ENCODE measurements at places on chromosomes 12 and 14.

DNA sequence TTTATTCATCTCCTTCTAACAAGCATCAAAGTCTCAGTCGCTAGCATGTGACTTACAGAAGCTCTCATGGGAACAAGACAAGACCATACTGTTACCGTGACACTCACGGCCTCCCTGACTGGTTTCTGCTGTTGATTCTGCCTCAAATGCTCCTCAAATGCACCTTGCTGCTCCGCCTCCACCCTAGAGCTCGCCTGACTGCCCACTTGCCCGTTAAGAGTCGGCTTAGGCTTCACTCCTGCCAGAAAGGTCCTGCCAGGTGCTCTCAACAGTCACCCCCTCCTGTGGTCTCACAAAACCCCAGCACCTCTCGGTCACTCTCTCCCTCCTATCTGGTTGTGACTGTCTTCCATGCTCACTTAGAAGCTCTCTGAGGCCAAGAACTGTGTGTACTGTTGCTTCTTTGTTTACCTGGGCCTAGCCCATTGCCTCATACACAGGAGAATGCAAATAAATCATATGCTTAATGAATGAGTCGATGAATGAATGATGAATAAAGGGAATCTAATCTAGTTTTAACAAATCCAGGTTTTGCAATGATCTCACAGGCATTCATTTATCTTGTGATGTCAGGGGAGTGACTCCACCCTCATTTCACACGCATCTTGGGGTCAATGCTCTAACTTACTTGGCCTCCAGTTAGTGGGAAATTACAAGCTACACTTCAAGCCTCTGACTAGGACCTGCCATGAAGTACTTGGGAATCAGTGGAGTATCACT is 41.3 kb downstream of the SSH1 start:
- DNase-seq: no peak

DNA sequence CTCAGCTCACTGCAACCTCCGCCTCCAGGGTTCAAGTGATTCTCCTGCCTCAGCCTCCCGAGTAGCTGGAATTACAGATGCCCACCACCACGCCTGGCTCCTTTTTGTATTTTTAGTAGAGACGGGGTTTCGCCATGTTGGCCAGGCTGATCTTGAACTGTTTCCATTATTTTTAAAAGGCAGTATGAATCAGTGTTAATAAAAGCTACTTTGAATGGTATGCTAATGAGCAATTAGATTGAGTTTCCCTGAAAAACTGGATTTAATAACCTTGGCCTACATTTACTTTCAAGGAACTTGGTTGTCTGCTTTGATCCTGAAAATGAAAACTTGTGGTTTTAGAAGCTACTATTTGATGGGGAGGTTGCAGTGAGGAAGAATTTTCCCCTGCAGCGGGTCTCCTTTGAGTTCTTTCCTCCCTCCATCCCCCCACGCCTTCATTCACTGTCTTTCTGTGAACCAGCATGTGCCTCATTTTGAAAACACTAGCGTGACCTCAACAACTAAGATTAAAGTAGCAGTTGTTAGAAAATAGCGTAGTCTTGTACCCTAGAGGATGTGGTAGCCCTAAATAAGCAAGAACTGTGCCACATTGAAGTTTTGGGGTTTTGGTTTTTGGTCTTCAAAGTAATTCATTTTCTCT is 17.8 kb upstream of the RPS6KA5 start:
- peak; percentile 75 for DNase-seq

DNA sequence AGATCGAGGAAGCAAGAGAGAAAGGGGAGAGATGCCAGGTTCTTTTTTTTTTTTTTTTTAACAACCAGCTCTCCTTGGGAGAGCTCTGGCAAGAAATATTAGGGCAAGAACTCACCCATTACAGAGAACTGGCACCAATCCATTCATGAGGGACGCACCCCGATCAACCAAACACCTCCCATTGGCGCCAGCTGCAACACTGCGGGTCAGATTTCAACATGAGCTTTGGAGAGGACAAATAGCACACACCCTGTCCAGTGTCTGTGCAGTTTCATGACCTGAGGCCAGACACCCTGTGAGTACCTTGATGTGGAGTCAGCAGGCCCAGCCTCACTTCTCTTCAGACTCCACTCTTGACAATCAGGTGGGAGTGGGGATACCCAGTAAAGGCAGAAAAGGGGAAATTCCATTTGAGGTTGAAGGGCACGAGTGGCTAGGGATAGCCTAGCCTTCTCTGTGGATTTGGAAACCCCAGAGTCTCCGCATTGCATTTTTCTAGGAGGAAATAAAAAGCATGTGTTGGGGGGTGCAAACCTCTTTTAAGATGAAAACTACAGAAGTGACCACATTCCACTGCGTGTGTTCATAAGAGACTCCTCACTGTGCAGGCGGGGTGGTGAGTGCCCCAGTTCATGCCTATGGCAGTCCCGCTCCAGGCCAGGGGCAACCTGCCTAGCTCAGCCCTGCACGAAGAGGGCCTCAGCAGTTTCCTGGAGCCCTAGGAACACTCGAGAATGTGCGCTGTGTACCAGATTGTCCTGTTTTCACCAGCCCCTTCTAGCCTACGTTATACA is 42.4 kb upstream of the GPATCH2L start:
- DNase-seq: no peak

DNA sequence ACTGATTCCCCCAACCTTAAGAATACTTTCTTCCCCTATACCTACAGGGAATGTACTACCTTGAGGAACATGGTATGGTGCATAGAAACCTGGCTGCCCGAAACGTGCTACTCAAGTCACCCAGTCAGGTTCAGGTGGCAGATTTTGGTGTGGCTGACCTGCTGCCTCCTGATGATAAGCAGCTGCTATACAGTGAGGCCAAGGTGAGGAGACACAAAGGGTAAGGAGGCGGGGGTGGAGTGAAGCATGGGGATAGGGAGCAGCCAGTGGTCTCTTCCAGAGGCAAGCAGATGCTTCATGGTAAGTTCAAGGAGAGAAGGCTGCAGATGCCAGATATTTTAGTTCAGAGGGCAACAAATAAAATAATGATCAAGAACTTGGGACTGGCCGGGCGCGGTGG is 6.6 kb upstream of the PA2G4 start:
- no peak for DNase-seq

- peak; percentile 82 for DNase-seq
These were observed 636 bp downstream of the FBXO33 start for GRCh38 chr14:39431416-39432178.

GRCh38 chr12:79927772-79928474 is 7.0 kb downstream of the PPP1R12A start:
- peak; percentile 77 for DNase-seq

- DNase-seq: no peak
These were observed 86.4 kb upstream of the SINHCAF start for GRCh38 chr12:31412292-31412801.

GRCh38 chr12:111838353-111838752 is 3.7 kb upstream of the MAPKAPK5 start:
- no peak for DNase-seq

DNA sequence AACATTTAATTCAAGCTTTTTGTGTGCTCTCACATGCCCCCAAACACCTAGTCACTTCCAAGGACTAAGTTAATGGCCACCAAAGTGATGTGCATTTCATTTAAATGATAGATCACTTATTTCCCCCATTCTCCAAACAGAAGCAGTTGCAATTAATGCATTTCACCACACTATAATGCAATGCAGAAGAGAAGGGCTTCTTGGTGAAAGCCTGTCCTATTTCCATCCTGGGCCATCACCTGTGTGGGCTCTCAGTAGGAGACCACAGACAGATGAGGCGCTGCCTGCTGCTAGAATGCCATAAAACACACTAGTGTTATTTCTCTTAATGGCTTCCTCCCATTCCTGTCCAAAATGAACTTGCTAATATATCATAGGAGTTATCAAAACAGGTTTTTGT is 151.2 kb downstream of the GPR65 start:
- no peak for DNase-seq

GRCh38 chr14:103703433-103704385 is 11.5 kb downstream of the XRCC3 start:
- DNase-seq: no peak

GRCh38 chr12:100151769-100152168 is 9.1 kb upstream of the BLTP3B start:
- DNase-seq: peak; percentile 37

GRCh38 chr14:23513005-23513817 is 38.4 kb downstream of the ZFHX2 start:
- no peak for DNase-seq

DNA sequence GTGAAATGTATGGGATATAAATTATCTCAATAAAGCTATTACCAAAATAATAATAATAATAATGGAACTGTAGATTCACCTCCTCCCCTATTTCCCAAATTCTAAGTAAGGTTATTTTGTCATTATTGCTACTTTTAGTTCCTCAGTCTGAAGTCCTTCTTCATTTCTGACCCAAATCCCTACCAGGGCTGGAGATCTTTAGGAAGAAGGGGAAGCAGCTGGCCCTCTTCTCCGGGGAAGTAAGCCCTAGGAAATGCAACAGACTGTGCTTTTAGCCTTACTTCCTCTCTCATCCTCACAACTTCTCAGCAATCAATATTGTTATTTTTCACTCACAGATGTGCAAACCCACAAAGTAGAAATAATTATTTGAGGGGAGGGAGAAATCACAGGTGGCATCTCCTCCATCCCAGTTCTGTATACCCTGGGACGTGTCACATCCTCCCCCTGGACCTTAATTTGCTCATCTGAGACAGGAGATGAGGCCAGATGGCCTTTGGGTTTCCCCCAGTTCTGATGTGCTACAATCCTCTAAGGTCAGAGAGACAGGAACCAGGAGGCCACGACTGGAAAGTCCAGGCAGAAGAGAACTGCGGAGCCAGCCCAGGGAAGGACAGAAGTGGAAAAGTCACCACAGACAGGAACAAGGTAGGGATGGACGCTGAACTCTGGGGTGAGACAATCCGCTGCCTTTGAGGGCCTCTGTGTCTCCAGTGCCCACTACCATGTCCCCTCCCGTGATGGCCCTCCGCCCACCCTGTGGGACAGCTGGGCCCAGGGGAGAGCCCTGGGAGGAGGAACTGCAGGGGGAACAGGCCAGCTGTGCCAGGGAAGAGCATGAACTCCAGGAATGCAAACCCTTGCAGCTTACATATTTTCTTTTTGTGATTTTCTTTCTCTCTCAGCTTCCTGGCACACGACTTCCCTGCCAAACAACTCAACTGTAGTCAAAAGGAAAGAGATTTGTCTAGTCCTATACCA is 10.6 kb upstream of the TNFRSF1A start:
- DNase-seq: no peak

GRCh38 chr12:28988325-28988704 is 160.8 kb upstream of the FAR2 start:
- no peak for DNase-seq

DNA sequence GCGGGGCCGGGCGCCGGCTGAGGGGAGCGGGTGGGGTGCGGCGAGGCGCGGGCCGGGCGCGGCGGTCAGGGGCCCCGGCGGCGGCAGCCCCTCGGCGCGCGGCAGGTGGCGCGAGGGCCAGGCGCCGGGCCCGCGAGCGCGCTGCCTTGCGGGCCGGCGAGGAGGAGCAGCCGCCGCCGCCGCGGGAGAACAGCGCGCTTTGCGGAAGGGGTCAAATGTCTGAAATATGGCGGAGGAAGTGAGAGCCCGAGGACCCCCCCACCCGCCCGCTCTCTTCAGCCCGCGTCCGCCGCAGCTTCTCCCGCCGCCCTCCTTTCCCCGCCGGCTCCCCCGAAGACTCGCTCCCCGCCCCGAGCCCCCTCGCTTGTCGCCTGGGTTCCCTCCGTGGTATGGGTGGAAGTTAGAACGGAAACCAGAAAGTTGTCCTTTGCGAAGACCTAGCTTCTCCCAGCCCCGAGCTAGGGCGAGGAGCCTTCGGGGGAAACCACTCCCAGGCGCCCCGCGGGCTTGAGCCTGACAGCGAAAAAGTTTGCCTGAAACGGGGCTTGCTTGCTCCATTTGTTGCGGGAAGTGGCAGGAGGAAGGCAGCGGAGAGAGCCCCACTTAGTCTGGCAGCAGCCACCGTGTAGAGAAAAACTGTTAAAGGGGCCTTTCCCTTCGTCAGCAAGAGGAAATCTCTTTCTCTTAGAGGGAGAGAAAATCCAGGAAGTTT is 551 bp downstream of the RAP1B start:
- peak; percentile 81 for DNase-seq

DNA sequence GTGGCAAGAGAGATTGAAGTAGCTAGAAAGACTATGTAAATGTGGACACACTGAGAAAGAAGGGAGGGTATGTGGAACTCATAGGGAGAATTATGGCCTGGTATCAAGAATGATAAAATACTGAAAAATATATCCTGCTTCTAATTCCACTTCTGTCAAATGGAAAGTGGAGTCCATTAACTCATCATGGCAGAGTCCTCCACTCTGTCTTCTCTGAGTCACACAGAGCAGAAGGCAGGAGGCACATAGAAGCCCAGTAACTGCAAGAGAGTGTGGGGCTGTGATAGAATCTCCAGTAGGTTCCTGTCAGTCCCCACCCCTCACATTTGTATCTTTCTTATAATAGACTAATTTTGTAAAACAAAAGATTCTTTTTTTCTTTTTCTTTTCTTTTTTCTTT is 223.7 kb downstream of the AKAP6 start:
- no peak for DNase-seq

GRCh38 chr12:45934956-45935355 is 55.4 kb downstream of the SCAF11 start:
- no peak for DNase-seq

GRCh38 chr12:6084261-6084968 is 40.1 kb downstream of the VWF start:
- DNase-seq: no peak

- no peak for DNase-seq
These were observed 17.6 kb downstream of the PHLDA1 start for GRCh38 chr12:76014007-76014406.

DNA sequence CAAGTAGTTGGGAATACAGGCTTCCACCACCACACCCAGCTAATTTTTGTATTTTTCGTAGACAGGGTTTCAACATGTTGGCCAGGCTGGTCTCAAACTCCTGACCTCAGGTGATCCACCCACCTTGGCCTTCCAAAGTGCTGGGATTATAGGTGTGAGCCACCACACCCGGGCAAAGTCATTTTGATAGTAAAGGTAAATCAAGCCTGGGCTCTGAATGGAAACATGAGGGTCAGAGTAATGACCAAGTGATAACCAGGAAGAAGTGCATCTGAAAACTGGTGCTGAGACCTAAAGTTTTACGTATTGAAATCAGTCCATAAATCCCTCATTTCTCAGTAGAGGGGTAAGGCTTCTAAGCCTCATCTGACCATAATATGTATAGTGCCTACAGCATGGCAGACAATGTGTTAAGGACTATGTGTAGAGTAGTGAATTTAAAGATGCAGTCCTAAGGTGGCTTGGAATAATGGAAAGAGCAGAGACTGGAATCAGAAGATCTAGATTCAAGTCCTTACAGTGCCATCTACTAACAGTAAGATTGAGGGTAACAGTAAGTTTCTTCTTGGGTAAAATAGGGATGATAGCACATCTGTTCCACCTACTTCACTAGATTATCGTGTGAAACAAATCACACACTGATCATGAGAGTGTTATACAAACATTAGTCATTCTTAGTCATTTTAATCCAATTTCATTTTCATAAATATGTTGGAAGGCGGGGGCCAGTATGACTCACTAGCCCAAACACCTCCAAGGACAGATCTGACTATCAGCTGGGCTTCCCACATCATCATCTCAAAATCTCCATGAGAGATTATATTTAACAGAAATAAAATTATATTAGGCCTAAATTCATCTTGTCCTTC is 11.2 kb downstream of the MAP4K5 start:
- peak; percentile 85 for DNase-seq

Measured in activated effector memory CD4-positive, alpha-beta T cell treated with anti-CD3 and anti-CD28 coated beads, Interleukin-2, amount 50 U/mL, for 16 hours (primary cell).